ENCODE measurements at places on chromosomes 16 and 17.

DNA sequence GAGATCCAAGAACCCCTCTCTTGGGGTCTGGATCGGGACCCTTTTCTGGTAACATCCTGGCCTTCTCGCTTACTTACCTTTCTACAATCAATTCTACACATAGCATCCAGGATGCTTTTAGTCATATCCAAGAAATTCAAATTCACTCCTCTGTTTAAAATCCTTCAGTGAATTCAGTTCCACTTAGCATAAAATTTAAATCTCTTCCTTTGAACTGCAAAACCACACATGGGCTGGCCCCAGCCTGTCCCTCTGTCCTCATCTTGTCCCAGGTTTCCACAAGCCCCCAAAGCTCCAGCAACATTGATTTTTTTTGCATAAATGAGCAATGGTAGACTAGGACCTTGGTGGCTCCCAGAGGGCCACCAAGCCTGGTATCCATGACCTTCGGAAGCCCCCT, 96.4 kb upstream of the C16orf82 start:
- DNase-seq = no peak

- DNase-seq = no peak
Measured at GRCh38 chr17:70434536-70435490, 265.5 kb downstream of the KCNJ2 start.

- DNase-seq = no peak
Measured at GRCh38 chr16:19316846-19317245, 31.3 kb downstream of the CLEC19A start.

GRCh38 chr17:10041287-10041612, 136.2 kb upstream of the RCVRN start:
- no peak for DNase-seq

GRCh38 chr16:20829536-20829935, 23.2 kb downstream of the REXO5 start:
- DNase-seq = no peak

GRCh38 chr16:24753437-24753836, 24.0 kb downstream of the TNRC6A start:
- no peak for DNase-seq

DNA sequence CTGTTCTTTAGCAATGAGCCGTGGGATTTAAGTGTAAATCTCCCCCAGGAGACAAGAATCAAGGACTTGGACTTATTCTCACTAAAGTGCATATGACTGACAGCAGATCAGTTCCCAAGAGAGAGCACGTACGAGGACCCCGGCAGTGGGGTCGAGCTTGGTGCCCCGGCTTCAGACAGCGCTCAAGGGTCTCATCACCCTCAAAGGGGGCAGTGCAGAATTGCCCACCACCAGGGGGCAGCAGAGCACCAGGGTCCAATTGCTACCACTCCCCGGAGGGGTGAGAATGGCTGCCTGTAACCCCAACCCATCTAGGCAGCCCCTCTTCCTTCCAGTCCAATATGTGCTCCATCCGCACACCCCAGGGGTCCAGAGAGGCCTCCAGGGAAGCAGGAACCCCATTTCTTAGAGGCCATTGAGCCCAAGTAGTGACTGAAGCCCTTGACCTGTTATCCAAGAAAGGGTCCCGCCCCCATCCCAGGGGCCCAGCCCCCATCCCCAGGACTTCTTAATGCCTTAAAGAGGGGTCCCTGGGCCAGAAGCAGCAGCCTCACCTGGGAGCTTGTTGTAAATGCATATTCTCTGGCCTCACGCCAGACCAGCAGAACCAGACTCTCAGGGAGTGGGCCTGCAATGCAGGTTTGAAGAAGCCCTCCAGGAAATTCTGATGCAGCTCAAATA, 86.1 kb downstream of the ZDHHC7 start:
- DNase-seq = no peak

GRCh38 chr16:14378131-14378551, 251.9 kb downstream of the PARN start:
- DNase-seq = peak; percentile 49

DNA sequence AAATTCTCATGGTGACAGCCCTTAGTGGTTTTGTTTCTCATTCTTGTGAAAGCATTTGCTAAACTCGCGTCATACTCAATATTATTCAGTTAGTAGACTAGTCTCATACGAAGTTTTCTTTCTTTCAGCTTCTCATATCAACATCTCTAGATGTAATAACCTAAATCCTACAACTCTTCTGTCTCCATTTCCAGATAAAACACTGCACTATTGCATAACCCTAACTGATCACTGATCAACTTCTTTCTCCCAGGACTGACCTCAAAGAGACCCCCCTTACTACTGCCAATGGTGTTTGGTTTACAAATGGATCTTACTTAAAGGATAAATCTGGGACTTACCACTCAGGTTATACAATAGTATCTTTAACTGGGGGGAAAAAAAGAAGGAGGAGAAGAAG, 36.3 kb upstream of the TEKT1 start:
- no peak for DNase-seq

DNA sequence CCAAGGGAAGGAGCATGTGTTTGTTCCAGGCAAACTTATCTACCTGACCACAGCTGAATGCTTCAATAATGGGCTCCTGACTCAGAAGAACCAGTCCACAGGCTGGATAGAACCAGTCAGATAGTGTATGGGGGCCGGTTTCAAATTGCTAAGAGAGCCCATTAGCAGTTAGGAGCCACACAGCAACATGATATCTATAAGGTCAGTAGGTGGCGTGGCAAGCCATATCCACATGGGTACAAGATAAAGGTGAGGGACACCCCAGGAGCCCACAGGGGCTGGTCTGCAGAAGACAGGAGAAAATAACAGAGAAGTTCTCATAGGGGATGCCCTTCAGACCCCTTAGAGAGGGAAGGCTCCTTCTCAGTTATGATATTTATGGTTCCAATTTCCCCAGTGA, 31.6 kb upstream of the CDRT15 start:
- DNase-seq = no peak

DNA sequence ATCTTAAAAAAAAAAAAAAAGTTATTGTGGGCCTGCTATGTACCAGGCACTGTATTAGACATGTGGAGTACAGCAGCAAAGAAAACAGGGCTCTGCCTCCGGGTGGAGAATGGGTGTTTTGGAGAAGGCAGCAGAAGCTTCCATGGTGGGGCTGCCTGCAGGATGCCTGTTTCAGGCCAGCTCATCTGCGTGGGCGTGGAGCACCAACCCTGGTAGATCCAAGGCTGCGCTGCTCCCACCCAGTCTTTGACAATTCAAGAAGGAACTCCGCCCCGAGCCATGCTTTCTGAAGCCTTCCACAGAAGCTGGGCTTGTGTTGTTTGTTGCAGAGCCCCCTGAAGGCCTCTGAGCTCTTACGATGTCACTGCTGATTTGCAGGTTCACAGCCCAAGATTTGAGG, 23.2 kb upstream of the CACNG1 start:
- no peak for DNase-seq

- peak; percentile 15 for DNase-seq
Measured at GRCh38 chr17:57586196-57586740, 158.8 kb downstream of the CCDC182 start.

- no peak for DNase-seq
Measured at GRCh38 chr16:47713225-47713595, 252.1 kb downstream of the PHKB start.

GRCh38 chr17:17570798-17571716, 20.5 kb downstream of the PEMT start:
- DNase-seq = no peak

GRCh38 chr16:12459391-12460063, 344.2 kb downstream of the CPPED1 start:
- DNase-seq = no peak

DNA sequence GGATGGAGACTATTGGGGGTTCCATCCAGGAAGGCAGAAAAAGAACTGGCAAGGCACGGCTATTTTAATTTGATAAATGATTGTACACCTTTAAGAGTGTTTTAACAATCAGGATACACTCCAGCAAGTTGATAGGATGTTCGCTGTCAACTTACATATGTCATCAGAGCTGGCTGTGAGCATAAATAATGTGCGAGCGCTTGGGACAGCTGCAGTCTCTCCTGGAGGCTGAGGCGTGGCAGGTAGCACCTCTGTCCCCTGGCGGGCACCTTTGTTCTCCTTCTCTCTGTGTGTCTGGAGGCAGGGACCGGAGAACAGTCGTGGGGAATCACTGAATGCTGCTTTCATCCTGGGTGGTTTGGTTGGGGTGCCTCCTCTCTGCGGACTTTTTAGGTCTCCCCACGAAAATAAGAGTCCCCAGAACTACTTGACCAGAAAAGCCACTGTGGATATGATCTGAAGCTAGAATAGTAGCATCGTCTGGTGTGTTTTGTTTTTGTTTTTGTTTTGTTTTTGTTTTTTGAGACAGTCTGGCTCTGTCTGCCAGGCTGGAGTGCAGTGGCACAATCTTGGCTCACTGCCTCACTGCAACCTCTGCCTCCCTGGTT, 9.4 kb downstream of the BAHCC1 start:
- peak; percentile 89 for DNase-seq

GRCh38 chr17:33684735-33685134, 391.6 kb upstream of the ASIC2 start:
- DNase-seq = peak; percentile 13

DNA sequence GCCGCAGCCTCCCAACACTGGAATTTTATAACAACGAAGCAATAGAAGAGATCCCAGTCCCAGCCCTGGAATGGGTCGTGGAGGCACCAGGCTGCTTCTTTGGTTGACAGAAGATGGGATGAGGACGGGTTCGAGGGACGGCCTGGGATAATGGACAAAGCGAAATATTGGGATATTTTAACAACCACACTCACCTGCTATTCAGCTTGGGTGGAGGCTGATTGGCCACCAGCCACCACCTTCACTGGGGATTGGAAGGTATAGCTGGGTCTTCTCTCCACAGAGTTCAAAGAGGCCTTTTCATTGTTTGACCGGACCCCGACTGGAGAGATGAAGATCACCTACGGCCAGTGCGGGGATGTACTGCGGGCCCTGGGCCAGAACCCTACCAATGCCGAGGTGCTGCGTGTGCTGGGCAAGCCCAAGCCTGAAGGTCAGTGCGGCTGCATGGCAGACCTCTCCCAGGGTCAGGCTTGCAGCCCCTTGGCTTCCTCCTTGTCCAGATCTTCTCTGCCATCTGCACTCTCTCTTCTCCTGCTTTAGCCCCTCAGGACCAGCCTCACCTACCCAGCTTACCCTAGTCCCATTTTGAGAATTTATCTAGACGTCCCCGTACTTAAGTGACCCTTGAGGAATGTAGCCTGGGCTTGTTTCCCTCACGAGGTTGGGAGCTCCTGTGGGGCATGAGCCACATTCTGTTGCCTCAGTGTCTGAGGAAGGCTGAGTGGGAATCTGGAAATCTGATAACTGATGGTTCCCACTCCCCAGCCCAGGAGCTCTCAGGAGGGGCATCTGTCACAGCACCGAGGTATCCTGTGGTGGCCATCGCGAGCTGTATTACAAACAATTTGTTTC, 10.7 kb downstream of the MYL4 start:
- no peak for DNase-seq

- DNase-seq = no peak
Measured at GRCh38 chr16:82935766-82936165, 309.0 kb downstream of the CDH13 start.

GRCh38 chr17:41837761-41838538, at the start of gene KLHL10:
KLHL10 (plus strand) TSS chr17:41837825; CDS start chr17:41837933, 108 bp downstream.
- DNase-seq = no peak

GRCh38 chr17:57919918-57920317, 35.3 kb downstream of the CUEDC1 start:
- DNase-seq = no peak

DNA sequence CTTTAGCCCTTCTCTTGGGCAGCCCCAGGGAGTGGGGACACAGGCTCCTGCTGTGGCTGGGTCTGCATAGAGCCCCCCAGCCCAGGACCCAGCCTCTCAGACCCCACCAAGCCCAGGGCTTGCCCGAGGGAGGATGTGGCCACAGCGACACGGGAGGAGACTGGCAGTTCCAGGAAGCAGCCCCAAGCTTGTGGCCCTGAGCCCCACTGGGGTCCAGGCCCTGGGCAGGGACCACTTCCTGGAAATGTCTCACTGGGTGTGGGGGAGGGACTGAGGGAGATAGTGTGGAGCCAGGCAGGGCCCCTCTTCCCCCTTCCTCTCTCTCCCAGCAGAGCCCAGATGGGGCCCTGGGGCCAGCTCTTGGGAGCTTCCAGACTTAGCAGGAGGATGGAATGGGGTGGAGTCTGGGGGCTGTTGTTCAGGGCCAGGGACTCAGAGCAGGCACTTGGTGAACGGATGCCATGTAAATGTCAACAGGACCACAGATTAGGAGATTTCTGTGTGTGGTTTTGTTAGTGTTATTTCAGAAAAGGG, 35.3 kb downstream of the ADGRG5 start:
- DNase-seq = no peak

DNA sequence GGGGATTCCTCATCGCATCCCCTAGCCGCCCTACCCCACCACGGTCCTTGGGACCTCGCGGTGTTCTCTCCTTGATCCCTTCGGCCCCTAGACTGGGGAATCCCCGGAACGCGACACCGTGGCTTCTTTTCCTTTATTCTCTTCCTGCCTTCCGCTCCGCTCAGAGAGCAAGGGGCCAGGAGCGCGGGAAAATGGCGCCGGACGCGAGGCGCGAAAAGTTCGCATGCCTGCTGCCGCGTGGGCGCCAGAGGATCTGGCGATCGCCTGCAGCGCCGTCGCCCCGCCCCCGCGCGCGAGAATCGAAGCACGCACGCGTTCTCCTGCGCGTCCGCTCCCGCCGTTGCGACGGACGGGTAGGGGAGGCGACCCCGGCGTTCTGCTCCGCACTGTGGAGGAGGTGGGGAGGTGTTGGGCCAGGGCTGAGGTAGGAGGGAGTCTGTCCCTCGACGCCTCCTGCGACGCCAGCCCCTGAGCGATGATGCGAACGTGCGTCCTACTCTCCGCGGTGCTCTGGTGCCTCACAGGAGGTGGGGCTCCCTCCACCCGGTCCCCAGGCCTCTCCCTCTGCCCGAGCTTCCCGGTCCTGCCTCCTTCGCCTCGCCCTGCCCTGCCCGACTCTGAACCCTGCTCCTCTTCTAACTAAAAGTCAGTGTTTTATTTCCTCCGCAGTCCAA, at the start of gene ZPBP2:
Gene ZPBP2, plus strand, starts transcription at position 323 of the 674 bp plus-strand sequence. Its CDS starts 153 bp downstream, at position 476.
- DNase-seq = no peak

- no peak for DNase-seq
Measured at GRCh38 chr16:87002717-87003413, 314.3 kb downstream of the C16orf95 start.

GRCh38 chr16:87733190-87733589, 32.6 kb downstream of the KLHDC4 start:
- DNase-seq = peak; percentile 87

DNA sequence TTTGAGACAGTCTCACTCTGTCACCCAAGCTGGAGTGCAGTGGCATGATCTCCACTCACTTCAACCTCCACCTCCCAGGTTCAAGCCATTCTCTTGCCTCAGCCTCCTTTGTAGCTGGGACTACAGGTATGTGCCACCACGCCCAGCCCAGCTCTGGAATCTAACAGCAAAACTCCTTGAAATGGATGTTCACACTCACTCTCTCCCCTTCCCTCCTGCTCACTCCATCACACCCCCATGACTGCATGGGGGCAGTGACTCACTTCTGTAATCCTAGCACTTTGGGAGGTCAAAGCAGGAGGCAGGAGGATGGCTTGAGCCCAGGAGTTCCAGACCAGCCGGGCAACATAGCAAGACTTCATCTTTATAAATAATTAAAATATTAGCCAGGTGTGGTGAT, 11.1 kb upstream of the TFAP4 start:
- no peak for DNase-seq
